ENCODE measurements at places on chromosomes 16 and 17.

DNA sequence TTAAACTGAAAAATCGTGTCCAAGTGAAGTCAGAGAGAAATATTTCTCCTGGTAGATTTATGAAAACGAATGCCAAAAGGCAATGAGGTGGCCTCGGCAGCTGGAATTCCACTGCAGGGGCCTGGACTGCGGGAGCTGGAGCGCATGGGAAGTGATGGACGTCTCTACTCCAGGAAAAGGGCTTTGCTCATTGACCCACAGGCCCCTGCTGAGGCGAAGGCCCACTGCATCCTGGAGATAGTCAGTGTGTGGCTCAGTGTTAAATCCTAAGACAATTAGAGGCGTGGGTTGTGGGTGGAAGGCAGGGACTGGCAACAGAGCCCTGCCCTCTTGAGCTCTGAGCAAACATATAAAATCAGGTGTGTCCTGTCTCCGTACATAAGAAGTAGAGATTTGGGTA lies 191.4 kb downstream of the SLC39A11 start:
- DNase-seq = no peak

DNA sequence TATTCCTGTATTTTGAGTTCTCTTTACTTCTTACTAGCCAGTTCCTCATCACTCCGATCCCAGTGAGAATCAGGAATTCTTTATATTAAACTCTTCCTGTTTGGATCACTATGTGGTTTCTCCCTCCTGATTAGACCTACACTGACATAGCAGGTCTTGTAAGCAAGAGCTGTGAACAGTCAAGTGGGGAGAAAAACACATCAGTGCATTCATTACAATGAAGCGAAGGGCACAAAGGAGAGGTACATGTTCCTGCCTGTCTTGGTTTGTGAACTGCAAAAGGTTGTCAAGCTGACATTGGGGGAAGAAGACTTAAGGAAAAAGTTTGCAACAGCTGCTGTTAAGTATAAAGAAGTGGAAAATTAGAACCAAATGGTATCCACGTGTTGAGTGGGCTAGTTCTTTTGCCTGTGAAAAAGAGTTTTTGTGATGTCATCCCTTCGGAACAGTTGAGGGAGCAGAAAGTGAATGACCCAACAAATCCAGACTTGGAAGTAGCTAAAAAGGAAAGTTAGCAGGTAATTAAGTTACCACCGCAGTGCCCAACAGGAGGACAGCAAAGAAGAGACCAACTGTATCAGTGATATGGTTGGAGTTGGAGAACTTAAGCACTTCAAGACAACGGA lies 23.0 kb upstream of the TRIM25 start:
- DNase-seq = no peak

DNA sequence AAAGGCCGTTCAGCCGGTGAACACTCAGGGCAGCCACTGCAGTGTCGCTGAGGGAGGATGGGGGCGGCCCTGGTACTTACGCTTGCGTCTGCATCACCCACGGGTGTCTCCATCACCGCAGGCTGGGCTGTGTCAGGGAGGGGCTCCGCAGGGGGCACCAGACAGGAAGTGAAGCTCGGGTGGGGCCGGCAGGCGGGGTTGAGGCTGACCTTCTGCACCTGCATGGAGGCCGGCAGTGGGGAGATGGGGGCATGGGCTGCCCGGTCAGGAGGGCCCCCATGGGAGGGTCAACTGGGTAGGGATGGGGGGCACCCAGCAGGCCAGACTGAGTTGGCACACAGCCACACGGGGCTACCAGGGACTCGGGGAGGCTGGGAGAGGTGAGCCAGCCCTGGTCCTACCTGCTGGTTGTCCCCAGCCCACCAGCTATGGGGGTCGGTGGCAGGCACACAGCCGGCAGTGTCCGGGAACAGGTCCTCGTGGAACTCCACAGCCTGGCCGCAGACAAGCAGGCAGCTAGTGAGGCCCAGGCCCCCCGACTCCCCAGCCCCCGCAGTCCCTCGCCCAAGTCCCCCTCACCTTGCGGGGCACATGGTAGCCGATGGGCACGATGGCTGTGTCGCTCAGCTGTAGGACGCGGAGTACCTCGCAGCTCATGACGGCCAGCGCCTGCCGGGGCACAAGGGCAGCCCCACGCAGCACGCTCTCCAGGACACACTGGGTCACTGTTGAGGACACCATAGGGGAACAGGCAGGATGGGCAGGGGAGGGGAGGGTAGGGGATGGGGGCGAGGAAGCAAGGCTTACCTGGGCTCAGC lies 7.2 kb upstream of the VASN start:
- no peak for DNase-seq

DNA sequence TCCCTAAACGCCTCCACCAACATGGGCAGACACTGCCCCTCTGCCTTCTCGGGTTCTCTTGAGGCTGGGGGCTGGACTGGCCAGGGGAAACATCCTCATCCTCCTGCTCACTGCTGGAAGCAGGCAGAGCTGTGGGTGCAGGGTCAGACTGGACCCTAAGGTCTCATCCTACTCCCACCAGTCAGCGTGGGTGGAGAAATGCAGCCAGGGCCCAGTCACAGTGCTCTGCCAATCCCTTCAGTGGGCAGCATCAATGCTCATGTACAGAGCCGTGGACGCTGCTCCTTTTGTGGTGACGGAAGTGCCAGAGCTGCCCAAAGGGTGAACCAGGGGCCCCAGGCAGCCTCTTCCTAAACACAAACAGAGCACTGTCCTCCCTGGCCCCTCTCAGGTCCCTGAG lies 13.4 kb upstream of the TBX2 start:
- no peak for DNase-seq

DNA sequence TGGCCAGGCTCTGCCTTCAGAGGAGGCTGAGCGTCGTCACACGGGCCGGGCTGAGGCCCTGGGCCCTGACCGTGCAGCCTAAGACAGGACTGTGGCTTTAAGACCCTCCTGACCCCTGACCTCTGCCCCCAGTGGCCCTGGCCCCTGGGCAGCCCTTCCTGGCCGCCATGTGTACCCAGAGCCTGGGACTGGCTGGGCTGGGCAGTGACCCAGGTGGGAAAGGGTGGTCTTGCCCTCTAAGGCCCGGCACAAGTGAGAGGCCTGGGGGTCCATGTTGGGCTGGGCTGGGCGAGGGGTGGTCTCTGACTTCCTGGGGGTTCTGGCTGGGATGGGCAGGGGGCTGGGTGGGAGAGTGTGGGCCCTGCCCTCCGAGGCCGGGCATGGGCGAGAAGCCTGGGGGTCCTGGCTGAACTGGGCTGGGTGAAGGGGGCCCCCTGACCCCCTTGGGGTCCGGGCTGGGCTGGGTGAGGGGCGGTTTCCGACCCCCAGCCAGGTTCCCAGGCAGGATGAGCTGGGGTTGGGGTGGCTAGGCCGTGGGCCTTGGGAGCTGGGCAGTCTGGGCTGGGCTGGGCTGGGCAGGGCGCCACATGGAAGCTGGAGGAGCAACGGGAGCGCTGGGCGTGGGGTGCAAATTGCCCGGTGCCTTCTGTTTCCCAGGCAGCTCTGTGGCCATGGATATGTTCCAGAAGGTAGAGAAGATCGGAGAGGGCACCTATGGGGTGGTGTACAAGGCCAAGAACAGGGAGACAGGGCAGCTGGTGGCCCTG lies at the start of gene CDK3:
Gene CDK3 (plus strand): TSS at position 101 of the 767 bp plus-strand sequence. CDS start 571 bp downstream, at position 672.
- no peak for DNase-seq
